ENCODE measurements at places on chromosomes 2 and 18. TPM values are rescaled to one million over a fixed set of nuclear protein-coding genes. Genes with fewer than 3 reads are reported as not detected.

DNA sequence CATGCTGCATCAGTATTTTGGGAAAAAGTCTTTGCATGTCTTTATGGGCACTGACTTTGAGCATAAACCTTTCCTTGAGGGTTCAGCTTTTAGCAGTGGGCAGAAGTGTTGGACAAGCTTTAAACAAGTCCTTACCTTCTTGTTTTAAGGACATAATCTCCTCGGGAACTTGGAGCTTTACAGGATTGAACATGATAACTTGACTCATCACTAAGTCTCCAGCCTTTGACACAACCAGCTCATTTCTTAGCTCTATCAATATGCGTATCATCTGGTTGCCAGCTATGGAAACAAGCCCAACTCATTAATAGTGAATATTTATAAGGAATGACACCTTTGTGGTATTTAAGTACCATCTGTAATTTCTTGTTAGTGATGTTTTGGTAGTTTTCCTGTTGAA is 21.0 kb upstream of the RAB27B start:
- no peak overlapping the region for H3K27ac ChIP-seq
- H3K4me1 ChIP-seq, result peaks cover 13% of the 10 kb centered on the region
- H3K36me3 ChIP-seq, result no peaks in the 10 kb centered on the region
- DNase-seq, result no peak
- H3K4me3 ChIP-seq, result no peak overlapping the region

GRCh38 chr2:20018601-20019152 is 6.2 kb upstream of the MATN3 start:
- H3K4me1 ChIP-seq, result no peaks in the 10 kb centered on the region
- no peak overlapping the region for H3K4me3 ChIP-seq
- no peak overlapping the region for H3K27ac ChIP-seq
- H3K27me3 ChIP-seq, result no peaks in the 10 kb centered on the region
- peaks cover 11% of the 10 kb centered on the region for H3K36me3 ChIP-seq
- DNase-seq, result no peak

GRCh38 chr2:655626-656025 is 21.6 kb downstream of the TMEM18 start:
- H3K4me3 ChIP-seq, result no peak overlapping the region
- H3K36me3 ChIP-seq, result no peaks in the 10 kb centered on the region
- DNase-seq, result no peak
- H3K4me1 ChIP-seq, result peaks cover 21% of the 10 kb centered on the region
- no peak overlapping the region for H3K27ac ChIP-seq

DNA sequence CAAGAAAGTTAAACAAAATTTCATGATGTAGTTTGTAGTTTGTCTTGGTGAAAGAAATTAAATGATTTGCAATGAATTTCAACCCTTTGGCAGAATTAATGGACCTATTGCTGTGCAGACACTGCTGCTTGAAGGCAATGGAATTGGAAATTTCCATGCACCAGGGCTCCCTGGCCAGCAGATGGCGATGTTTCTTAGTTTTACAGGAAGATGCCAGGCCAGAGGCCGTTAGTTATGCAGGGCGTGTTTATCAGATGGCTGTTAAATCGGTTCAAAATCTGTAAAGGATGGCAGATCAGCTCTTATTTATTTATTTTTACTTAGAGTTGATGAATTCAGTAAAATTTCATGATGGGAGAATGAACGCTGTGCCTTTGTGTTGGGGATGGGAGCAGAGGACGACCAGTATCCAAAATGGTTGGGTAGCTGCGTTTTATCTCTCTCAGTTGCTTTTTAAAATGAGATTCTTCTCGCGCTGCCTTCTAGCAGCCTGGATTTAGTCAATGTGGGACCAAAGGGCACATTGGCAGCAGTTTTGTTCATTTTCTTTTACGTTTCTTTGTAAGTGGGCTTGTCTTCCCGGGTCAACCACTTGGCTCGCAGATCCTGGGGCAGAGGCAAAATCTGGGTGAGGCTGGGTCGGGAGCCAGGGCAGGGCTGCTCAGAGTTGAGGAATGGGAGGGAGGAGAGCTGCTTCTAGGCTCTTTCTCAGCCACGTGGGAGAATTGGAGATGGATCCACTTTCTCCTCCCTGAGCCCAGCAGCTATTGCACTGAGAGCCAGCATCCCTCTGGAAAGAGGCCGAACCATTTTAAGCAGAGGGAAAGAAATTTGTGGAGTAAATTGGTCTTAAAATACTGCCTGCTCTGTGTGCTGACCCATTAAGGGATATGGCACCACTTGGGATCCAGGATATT is 344.0 kb downstream of the PIK3C3 start:
- no peaks in the 10 kb centered on the region for H3K36me3 ChIP-seq
- H3K27ac ChIP-seq, result no peak overlapping the region
- DNase-seq, result peak; percentile 69
- H3K27me3 ChIP-seq, result peaks cover 5% of the 10 kb centered on the region
- no peaks in the 10 kb centered on the region for H3K4me1 ChIP-seq
- no peak overlapping the region for H3K4me3 ChIP-seq

GRCh38 chr18:2087877-2088673 is 483.2 kb downstream of the METTL4 start:
- no peaks in the 10 kb centered on the region for H3K27me3 ChIP-seq
- H3K4me3 ChIP-seq, result no peak overlapping the region
- no peak for DNase-seq
- H3K27ac ChIP-seq, result no peak overlapping the region

DNA sequence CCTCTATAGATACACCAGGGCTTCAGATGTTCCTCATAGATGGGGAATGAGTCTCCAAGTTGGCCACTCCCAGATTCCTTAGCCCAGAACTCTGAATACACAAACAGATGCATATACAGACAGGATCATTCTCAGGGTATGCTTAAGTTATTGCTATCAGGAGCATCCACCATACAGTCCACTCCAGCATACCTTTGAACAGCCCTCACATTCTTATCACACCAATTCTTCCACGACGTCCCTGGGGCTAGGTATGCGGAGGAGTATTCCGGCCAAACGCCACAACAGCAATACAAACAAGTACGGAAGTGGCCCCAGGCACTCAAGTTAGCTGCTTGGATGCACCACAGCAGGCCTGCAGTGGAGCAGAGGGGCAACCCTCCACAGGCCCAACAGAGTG is 312.5 kb upstream of the CHAC2 start:
- no peaks in the 10 kb centered on the region for H3K36me3 ChIP-seq
- no peak overlapping the region for H3K4me3 ChIP-seq
- no peak overlapping the region for H3K27ac ChIP-seq
- no peaks in the 10 kb centered on the region for H3K27me3 ChIP-seq
- no peak for DNase-seq

DNA sequence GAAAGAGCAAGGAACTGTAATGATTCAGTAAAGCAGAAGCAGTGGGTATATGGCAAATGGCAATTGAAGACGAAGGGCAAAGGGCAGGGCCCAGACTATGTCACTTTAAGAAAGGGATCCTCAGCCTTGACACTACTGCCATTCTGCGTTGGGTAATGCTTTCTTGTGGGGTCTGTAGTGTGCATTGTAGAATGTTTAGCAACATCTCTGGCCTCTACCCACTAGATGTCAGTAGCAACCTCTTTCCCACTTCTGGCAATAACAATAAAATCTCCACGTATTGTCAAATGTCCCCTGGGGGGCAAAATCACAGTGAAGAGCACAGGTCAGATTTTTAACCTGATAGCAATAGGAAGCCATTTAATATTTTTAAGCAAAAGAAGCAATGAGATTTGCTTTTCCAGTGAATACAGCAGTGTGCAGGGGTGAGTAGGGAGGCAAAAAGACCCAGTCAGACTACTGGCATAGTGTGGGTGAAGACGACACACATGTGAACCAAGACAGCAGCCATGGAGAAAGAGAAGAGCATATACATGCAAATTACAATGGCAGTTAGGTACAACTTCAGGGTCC is 209.5 kb downstream of the DYM start:
- H3K4me3 ChIP-seq, result no peak overlapping the region
- H3K36me3 ChIP-seq, result peaks cover 33% of the 10 kb centered on the region
- no peak overlapping the region for H3K27ac ChIP-seq
- no peaks in the 10 kb centered on the region for H3K27me3 ChIP-seq
- no peak for DNase-seq

GRCh38 chr2:10410001-10410822 is 37.9 kb downstream of the ODC1 start:
- no peak for DNase-seq
- H3K4me3 ChIP-seq, result no peak overlapping the region
- H3K27ac ChIP-seq, result no peak overlapping the region
- H3K27me3 ChIP-seq, result no peaks in the 10 kb centered on the region

Gene CCDC148
- 0.29 TPM for total RNA-seq

Gene WDSUB1
- 5.9 TPM for total RNA-seq

Gene CCDC74A
- total RNA-seq, result 5.5 TPM

Gene NOL4
- total RNA-seq, result not detected

Gene CCDC121
- total RNA-seq, result 0.36 TPM

Gene CHRND
- not detected for total RNA-seq

All from activated CD4-positive, alpha-beta memory T cell treated with anti-CD3 and anti-CD28 coated beads for 36 hours (primary cell).